Mesendoderm (in vitro differentiated cells): ENCODE measurements at places on chromosomes 2 and 18.

GRCh38 chr18:48564139-48564538, 25.3 kb downstream of the CTIF start:
- DNase-seq: no peak

DNA sequence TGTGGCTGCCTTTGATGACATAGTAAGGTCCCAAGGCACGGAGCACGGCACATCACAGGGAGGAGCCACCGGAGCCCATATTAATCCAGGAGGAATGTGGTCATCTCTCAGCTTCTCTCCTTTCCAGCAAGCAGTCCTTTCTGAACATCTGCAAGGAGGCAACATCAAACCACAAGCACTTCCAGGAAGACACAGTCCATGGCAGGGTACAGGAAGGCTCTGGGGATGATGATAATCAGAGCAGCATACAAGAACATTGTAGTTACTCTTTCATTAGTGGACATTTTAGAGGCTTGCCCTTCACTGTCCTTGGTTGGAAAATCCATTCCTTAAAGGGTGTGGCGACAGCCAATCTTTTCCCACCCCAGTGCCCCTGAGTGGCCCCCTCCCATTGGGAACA, 31.1 kb downstream of the YPEL5 start:
- DNase-seq: no peak

DNA sequence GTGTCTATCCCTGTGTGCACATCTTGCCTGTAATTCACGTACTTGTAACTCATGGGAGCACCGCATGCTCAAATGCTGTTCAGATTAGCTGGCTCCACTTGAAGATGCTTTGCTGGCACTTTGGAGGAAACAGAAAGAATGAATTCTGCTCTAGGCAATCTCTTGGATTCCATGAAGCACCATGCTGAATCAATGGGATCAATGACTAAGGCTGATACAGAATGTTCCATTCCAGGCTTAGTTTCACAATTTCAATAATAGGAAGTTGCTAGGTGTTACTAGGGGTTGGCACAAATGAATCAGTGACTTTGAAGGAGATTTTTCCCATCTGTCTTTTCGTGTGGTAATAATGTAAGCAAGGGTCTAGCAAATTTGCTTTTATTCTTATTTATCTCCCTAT, 328.8 kb downstream of the OSR1 start:
- no peak for DNase-seq

DNA sequence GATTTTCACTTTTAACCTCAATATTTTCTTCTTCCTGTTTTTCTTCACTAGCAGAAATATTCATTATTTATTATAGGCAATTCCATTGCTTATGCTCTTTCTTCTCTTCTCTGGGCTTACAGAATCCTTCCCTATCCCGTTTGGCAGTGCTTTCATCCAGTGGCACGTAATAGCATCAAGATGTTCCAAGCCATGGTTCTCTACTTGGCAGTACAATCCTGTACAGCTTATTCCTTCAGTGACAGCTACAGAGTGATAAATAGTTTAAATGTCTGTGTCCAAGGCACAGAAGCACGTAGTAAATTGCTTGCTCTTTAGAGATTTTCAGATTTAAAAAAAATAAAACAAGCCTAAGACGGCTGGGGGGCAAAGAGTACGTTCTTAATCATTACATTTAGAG, 1964.3 kb downstream of the SUCLG1 start:
- no peak for DNase-seq

DNA sequence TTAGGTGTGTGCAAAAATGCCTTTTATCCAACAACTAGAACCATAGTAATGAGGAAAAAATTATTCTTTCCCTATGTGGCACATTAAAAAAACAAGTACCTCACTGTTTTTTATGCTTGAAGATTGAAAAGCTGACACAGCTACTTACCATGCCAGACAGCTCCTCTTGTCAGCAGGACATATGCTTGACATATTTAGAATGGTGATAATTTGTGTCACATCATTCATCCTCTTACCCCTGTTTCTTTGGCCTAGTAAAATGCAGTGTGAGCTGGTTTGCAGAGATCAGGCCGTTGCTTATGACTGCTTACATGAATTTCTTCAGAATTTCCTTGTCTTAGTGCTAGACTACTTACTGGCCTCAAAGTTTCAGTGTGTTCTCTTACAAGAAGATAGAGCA, 869.9 kb downstream of the LRP1B start:
- no peak for DNase-seq
